HCT116 (cell line): ENCODE measurements at places on chromosomes 12 and 14.

DNA sequence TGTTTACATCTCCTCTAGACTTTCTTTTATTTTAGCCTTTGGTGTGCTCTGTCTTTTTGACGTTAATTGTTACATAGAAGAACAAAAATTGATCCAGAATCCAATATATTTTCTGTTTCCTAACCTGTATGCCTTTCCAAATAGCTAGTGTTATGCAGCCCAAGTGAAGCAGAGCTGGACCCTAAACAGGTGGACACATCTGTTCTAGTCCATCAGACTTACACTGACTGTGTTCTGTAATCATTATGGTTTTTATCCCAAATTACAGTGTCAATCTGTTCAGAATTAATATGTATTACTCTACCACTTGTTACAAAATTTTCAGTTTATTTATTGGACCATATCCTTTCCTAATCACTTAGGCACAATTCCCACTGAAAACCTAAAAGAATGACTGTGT, 176.8 kb upstream of the FOXG1 start:
- DNase-seq = no peak

DNA sequence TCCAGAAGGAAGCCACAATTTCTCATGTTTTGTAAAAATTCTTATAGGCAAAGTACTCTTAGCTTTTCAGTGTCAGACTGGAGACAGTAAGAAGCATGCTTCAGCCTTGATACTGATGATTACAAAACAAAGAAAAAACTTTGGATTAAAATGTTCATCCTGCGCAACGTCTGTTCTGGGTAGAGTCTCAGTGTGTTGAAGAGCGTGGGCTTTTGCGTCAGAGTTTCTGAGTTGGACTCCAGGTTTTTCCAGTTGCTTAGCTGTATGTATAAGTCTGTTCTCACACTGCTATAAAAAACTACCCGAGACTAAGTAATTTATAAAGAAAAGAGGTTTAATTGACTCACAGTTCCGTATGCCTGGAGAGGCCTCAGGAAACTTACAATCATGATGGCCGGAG, 508.1 kb downstream of the DIO2 start:
- DNase-seq = no peak

DNA sequence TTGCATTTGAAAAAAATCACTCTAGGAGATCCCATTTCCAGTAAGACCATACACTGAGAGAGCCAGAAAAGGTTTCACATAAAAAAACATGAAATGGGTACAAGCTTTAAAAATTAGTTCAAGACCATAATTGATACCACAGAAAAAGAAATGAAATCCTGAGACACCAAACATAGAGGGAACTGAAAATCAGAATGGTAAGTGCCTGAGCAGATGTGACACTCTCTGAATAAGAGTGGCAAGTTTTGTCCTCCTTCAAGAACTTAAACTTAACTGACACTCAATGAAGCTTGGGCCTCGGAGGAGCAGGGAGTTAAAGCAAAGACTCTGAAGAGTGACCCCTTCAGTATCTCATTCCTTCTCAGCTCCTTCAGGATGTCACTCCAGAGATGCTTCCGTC, 23.2 kb upstream of the PTGDR start:
- DNase-seq = no peak

DNA sequence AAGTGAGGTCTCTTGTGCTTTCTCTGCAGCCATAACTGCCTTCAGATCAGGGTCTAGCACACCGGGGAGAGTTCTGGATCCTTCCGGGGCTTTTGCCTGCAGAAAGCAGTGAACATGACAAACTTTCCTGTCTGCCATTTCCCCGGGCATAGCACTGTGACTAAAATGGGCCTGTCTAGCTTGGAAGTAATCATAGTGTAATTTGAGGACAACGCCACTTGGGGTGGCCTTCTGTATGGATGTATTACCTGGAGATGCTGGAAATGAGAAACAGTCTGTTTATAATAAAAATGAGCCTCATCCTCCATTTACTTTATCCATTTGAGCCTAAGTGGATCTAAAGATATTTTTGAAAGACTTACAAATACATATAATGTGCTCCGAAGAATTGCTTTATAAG, 453.7 kb downstream of the VRK1 start:
- no peak for DNase-seq

GRCh38 chr12:21559855-21560569, 33.9 kb downstream of the SPX start:
- no peak for DNase-seq
